Osteoblast (primary cell): ENCODE measurements at places on chromosomes 2 and 18. TPM values are rescaled to one million over a fixed set of nuclear protein-coding genes. Genes with fewer than 3 reads are reported as not detected.

DNA sequence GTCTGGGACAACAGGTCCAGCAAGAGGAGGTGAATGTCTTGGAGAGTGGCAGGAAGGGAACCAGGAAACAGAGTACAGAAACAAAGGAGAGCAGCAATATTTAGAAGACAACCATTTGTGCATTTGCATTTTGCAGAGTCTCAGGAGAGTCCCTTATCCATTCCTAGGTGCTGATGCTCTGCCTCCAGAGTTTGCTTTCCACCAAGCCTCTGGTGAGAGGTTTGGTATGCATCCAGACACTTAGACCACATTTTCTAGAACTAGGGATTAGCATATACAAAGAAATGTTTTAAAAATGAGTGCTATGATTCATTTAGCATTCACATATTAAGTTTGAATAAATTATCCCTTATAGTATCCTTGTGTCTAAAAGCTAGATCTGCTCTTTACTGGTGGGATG, 18.5 kb upstream of the LRATD1 start:
- no peak overlapping the region for H3K27ac ChIP-seq
- DNase-seq, result no peak
- H3K36me3 ChIP-seq, result no peaks in the 10 kb centered on the region
- no peaks in the 10 kb centered on the region for H3K27me3 ChIP-seq
- no peaks in the 10 kb centered on the region for H3K4me1 ChIP-seq

GRCh38 chr2:39139511-39140237, 18.8 kb upstream of the SOS1 start:
- no peak overlapping the region for H3K27ac ChIP-seq
- no peaks in the 10 kb centered on the region for H3K27me3 ChIP-seq
- no peaks in the 10 kb centered on the region for H3K36me3 ChIP-seq
- no peak overlapping the region for H3K4me3 ChIP-seq
- no peaks in the 10 kb centered on the region for H3K4me1 ChIP-seq

ADGRF3 gene
- under 0.01 and 0.59 TPM in 2 replicates for total RNA-seq

- peak overlapping the region; percentile 35 for H3K27ac ChIP-seq
- no peak overlapping the region for H3K4me3 ChIP-seq
- DNase-seq, result no peak
- H3K36me3 ChIP-seq, result peaks cover 24% of the 10 kb centered on the region
- peaks cover 5% of the 10 kb centered on the region for H3K4me1 ChIP-seq
- no peaks in the 10 kb centered on the region for H3K27me3 ChIP-seq
These were observed 123.6 kb downstream of the MAP3K20 start for GRCh38 chr2:173199294-173199693.

- peaks cover 62% of the 10 kb centered on the region for H3K4me1 ChIP-seq
- H3K4me3 ChIP-seq, result no peak overlapping the region
- H3K27me3 ChIP-seq, result no peaks in the 10 kb centered on the region
- DNase-seq, result no peak
- H3K36me3 ChIP-seq, result no peaks in the 10 kb centered on the region
- peak overlapping the region; percentile 88 for H3K27ac ChIP-seq
These were observed 244.1 kb upstream of the TNP1 start for GRCh38 chr2:217103752-217104545.

EMILIN1 gene
- total RNA-seq, result 137 and 138 TPM in 2 replicates

DNA sequence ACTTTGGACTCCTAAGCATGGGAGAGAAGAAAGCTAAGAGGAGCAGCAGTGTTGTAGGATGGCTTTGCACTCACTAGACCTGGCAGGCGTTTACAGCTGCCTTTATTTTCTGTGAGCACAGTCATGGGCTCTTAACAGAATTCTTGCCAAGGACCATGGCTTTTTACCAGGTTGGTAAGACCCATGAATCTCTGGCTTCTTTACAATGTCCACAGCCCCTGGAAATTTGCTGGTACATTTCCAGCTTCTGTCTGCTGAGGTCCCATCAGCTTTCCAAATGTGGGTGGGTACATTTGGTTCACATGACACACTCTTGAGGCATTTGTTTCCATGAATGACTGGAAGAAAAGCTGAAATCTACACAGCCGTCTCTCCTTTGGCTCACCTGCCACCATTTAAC, 162.7 kb downstream of the PPP1R1C start:
- no peaks in the 10 kb centered on the region for H3K27me3 ChIP-seq
- H3K4me3 ChIP-seq, result no peak overlapping the region
- H3K27ac ChIP-seq, result no peak overlapping the region
- H3K4me1 ChIP-seq, result no peaks in the 10 kb centered on the region

DNA sequence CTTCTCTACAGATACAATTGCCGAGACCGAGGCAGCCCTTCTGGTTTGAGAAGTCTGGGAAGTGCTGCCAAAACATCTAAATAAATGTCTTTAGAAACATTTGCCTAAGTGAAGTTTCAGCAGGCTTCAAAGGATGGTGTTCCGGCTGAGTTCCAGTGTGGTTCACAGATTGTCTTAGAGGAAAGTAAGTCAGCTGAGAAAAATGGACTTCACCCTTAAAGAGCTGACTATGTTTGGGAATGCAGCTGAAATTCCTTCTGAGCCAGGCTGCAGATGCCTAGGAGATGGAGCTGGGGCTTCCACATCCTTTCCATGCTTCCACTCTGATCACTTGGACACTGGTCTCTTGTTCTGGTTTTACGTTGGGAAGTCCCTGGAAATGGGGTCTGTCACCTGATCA, 83.6 kb downstream of the FHOD3 start:
- no peak overlapping the region for H3K4me3 ChIP-seq
- no peaks in the 10 kb centered on the region for H3K36me3 ChIP-seq
- no peaks in the 10 kb centered on the region for H3K27me3 ChIP-seq
- DNase-seq, result peak; percentile 71

DNA sequence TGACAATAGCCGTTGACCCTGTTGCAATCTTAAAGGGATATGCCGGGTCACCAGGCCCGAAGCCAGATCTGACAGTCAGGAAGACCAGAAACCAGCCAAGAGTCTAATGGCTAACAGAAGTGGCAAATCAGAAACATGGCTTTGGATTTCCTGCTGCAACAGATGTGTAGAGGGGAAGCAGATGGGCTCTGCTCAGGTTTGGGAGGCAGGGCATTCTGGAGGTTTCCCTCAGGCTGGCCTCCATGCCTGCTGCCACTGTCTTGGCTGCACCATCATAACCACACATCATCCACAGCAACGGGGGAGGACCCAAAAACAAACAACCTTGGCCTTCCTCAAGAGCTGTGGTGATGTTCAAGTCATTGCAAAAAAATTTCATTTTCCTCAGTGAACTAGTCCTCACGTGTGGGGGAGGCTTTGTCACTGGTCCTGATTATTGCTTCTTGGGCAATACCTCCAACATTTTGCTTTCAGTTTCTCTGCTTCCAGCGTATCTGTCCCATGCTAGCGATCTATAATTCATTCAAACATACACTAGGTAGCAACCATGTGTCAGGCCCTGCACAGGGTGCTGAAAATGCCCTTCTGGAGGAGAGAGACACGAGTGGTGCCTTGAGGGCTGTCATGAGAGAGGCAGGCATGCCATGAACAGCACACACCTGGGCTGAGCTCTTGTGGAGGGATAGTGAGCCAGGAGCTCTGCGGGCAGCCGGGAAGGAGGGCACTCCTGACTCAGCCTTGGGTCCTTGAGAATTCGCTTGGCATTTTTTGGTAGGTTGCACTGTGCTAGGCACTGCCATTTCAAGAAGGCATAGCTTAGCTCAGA, 48.2 kb upstream of the LGALSL start:
- H3K27me3 ChIP-seq, result peaks cover 22% of the 10 kb centered on the region
- peak overlapping the region; percentile 27 for H3K27ac ChIP-seq
- peak overlapping the region; percentile 43 for H3K4me3 ChIP-seq
- peaks cover 16% of the 10 kb centered on the region for H3K4me1 ChIP-seq
- DNase-seq, result peak; percentile 74

DNA sequence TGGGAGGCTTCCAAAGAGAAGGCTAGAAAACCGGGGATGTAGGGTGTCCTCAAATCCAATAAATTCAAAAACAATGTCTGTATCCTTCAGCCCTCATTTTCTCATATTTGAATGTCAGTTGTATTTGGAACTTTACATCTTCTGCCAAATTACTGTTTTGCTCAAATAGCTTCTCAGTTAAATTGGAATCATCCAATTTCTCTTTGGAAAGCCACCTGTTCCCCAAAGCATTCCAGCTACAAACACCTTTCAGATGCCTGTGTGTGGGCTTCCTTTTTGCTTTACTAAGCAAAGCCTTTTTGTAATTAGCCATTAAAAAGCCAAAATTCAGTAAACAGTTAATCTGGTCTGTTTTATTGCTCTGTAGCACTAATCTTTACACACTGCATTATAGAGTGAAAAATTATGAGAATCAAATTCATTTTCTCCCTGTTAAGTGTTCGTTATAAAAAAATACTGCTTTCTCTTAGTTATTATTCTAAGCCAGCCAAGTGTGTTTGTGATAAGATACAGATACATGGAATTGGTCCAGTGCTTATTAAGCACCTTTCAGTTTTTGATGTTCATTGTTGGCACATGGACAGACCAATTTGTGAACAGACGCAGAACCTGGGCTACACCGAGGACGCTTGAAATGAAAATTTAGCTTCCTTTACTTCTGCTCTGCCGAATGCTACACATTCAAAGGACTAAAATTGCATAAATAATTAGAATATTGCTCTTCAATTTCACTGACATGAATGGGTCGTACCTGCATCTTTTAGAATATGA, 151.6 kb downstream of the RTN4 start:
- H3K4me1 ChIP-seq, result peaks cover 7% of the 10 kb centered on the region
- DNase-seq, result peak; percentile 42
- H3K4me3 ChIP-seq, result no peak overlapping the region
- H3K27me3 ChIP-seq, result peaks cover 4% of the 10 kb centered on the region

KCNK3 gene
- not detected in 2 replicates for total RNA-seq

DNA sequence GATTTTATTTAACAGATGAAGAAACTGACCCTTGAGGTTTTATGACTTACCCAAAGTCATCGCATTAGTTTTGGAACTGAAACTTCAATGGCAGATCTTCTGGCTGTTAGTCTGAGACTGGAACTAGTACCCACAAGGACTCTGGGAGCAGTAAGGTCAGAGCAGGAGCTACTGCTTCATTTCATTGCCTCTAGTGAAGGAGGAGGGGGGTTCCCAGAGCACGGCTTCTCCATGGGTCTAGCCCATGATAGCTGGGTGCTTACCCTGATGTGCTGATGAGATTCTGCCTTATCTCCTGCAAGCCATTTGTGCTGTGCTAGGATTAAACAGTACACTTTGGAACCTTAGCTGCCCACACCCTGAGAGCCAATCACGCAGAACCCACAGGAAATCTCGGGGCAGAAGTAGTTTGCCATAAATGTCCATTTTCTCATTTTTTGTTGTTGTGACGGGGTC, 5.4 kb upstream of the RNASEH1 start:
- no peaks in the 10 kb centered on the region for H3K36me3 ChIP-seq
- H3K27ac ChIP-seq, result no peak overlapping the region
- H3K4me1 ChIP-seq, result peaks cover 6% of the 10 kb centered on the region
- DNase-seq, result no peak
- no peaks in the 10 kb centered on the region for H3K27me3 ChIP-seq

- no peaks in the 10 kb centered on the region for H3K27me3 ChIP-seq
- DNase-seq, result no peak
- no peaks in the 10 kb centered on the region for H3K36me3 ChIP-seq
- H3K27ac ChIP-seq, result no peak overlapping the region
These were observed 180.1 kb downstream of the MGAT5 start for GRCh38 chr2:134433979-134434378.

DCDC2C gene
- total RNA-seq, result not detected in 2 replicates

DNA sequence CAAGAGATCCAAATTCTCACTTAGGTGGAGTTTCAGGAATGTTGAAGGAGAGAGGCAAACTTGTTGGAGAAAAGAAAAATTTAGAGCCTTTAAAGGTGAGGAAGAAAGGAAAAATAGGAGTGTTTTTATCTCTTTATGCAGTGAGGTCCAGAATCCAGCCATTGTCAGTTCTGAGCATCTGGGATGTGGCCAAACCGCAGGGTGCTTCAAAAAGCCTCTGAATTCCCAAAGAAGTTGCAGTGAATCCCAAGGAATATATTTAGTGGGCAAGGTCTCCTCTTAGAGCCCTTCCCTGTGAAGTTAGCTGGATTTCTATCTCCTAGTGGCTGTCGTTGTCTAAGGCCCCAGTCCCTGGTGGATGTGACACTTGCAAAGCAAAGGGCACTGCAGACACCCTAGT, 51.2 kb downstream of the MTCL1 start:
- DNase-seq, result no peak
- H3K36me3 ChIP-seq, result peaks cover 7% of the 10 kb centered on the region
- H3K4me3 ChIP-seq, result no peak overlapping the region
- H3K4me1 ChIP-seq, result peaks cover 27% of the 10 kb centered on the region
- H3K27ac ChIP-seq, result no peak overlapping the region

STPG4 gene
- total RNA-seq, result 0.59 and 0.72 TPM in 2 replicates

PAX3 gene
- total RNA-seq, result under 0.01 TPM in 1 of 2 replicates, not detected in the other

DNA sequence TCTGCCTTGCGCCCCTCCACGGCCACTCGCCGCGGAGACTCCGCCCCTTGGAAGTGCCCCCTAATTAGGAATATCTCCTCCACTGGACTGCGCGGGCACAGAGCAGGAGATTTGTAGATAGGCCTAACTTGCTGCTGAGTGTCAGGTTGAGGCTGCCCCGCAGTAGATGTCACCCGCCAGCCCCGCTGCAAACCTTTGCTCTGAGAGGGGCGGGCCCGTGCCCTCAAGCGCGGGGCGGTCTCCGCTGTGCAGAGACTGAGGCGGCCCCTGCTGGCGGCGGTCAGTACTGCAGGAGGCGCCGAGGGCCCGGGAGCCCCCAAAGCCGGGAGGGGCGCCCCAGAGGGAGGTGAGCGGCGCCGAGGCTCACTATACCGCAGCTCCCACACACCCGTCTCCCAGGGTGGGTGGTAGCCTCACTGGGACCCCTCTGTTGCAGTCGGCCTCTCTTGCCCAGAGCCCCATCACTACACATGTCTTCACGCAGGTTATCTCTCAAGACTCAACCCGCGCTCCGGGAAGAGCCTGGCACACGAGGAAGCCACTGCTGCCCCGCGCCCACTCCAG, 2.9 kb upstream of the NEURL3 start:
- H3K4me3 ChIP-seq, result peak overlapping the region; percentile 63
- H3K27ac ChIP-seq, result no peak overlapping the region
- DNase-seq, result peak; percentile 97
- H3K27me3 ChIP-seq, result peaks cover 17% of the 10 kb centered on the region
- no peaks in the 10 kb centered on the region for H3K36me3 ChIP-seq
